ENCODE measurements at places on chromosomes 3 and 15. TPM values are rescaled to one million over a fixed set of nuclear protein-coding genes. Genes with fewer than 3 reads are reported as not detected.

Gene IL17RB
- total RNA-seq, result 0.33 TPM

Gene CHRD
- total RNA-seq, result 0.23 TPM

Gene OR5K2
- total RNA-seq, result not detected

Gene OIP5
- 14.0 TPM for total RNA-seq
